ENCODE measurements at places on chromosomes 3 and 15.

- DNase-seq: no peak
These were observed 45.4 kb downstream of the PRICKLE2 start for GRCh38 chr3:64179860-64180259.

DNA sequence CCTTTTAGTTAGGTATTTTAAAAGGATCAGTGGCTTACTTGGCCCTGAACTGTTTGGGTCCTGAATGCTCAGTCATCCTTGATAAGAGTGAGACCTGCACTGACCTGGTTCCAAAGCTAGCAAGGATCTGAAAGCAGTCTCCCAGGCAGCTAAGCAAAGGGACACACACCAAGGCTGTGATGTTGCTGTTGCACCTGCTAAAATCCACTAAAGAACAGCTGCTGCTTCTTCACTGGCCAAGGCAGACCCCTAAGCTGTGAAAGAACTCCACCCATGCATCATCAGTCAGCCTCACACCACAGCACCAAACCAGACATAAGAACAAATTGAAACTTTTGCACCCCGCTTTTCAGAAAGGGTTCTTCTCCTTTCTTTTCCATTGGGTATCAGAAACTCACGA is 213.4 kb upstream of the STT3B start:
- DNase-seq: no peak

DNA sequence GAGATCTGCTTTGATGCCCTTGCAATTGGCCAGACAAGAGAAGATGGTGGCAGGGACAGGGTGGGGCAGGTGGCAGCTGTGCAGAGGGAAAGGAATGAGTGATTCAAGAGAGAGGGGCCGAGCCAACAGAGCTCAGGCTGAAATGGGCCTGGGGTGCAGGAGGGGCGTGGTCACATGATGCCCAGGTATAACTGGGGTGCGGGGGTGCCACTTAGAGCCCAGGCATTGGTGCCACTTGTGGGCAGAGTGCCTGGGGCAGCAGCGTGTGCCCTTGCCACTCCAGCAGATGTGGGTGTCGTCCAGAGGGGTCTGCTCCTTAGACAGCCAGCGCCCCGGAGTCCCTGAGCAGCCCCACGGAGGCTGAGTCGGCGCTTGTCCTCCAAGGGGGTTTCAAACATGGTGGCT is 88.7 kb downstream of the PLXNA1 start:
- no peak for DNase-seq

DNA sequence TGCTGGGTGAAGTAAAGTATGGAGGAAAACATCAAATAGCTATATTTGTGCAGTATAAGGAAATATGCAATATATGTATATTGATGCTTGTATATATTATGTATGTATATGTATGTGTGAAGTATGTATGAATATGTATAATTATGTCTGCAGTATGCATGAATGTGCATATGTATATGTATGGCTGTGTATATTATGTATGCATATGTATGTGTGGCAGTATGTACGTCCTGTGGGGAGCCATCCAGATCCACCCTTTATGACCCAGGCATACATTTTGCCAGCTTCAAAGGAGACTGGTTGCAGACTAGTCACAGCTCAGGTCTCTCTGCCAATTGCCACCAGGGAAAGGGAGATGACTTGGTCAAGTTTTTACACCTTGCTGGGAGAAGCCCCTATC is 24.1 kb downstream of the CCDC54 start:
- no peak for DNase-seq

DNA sequence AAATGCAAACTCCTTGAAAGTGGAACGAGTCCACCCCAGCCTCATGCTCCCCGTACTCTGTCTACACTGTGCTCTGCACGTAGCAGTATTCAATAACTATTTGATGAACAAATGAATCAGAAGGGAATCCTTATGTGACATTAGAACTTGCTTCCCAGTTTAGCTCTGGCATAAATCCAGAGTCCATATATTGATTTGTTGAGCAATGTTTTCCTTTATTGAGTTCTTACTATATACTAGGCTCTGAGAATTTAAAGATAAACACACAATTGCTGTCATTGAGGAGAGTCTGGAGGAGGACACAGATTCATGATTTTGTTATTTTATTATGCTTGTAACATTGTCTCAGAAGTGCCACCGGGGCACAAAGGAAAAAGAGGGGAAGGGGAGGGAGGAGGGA is 71.1 kb upstream of the GATM start:
- no peak for DNase-seq

GRCh38 chr3:84165328-84165727 is 793.5 kb upstream of the CADM2 start:
- DNase-seq: no peak

- no peak for DNase-seq
These were observed 131.5 kb downstream of the GHSR start for GRCh38 chr3:172316758-172317157.

- DNase-seq: peak; percentile 32
These were observed 33.4 kb upstream of the RARRES1 start for GRCh38 chr3:158765518-158766205.

DNA sequence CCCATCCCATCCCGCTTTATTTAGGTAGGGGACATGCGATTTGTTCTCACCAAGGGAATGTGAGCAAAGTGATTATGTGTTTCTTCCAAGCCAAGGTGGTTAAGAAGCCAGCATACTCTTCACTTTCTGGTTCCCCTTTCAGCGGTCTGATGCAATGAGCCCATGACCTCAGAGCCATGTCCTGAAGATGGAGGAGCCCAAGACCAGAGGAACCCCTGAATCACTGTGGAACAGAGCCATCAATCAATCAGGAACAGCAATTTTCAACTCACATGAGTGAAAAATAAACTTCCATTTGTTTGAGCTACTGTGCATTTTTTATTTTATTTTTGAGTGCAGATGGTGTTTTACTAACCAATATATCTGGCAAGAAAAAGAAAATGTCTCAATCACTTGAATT is 10.8 kb downstream of the THRB start:
- DNase-seq: no peak

DNA sequence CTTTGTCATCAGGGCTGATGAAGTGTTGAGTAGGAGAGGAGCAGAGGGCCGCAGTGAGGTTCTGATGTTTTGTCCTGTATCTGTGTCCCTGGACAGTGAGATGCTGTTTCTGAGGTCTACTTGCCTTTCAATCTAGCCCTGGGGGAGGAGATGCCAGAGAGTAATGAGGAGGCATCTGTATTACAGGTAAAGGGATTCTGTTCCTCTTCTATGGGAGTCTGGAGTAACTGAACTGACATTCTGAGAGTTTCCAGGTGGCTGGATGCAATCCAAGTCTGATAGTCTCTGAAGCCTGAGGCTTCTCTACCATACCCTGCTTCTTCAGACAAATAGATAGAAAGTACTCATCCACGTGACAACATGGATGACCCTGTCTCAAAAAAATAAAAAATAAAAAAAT is 60.9 kb downstream of the IL12A start:
- peak; percentile 56 for DNase-seq

GRCh38 chr3:127736801-127737539 is 64.2 kb downstream of the ABTB1 start:
- DNase-seq: no peak

GRCh38 chr15:57041416-57041815 is 123.0 kb downstream of the TCF12 start:
- DNase-seq: peak; percentile 58

- no peak for DNase-seq
These were observed 85.2 kb downstream of the NR2F2 start for GRCh38 chr15:96415513-96416217.

DNA sequence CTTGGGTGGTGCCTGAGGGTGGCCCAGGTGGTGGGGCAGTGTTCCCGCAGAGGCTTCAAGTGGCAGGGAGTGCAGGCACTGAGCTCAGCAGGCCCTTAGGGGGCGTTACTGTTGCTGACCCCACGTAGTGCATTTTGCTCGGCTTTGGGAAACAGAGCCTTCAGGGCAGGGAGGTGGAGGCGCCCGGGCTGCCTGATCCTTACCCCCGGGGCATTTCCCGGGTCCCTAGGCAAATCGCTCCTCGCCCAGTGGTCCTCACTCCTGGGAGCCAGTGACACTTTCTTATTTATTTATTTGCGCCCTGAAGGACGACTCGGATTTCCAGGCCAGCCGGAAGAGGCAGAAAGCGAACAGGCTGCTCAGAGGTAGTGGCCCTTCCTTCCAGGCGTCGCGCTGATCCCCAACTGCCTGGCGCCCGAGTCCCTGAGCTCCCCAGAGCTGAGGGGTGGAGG is 10.1 kb upstream of the FOXB1 start:
- DNase-seq: no peak

- DNase-seq: peak; percentile 41
These were observed 30.7 kb downstream of the CLEC3B start for GRCh38 chr3:45056608-45057301.

GRCh38 chr3:193210618-193211017 is 30.4 kb upstream of the PLAAT1 start:
- DNase-seq: no peak
